ENCODE measurements at places on chromosomes 12 and 14.

DNA sequence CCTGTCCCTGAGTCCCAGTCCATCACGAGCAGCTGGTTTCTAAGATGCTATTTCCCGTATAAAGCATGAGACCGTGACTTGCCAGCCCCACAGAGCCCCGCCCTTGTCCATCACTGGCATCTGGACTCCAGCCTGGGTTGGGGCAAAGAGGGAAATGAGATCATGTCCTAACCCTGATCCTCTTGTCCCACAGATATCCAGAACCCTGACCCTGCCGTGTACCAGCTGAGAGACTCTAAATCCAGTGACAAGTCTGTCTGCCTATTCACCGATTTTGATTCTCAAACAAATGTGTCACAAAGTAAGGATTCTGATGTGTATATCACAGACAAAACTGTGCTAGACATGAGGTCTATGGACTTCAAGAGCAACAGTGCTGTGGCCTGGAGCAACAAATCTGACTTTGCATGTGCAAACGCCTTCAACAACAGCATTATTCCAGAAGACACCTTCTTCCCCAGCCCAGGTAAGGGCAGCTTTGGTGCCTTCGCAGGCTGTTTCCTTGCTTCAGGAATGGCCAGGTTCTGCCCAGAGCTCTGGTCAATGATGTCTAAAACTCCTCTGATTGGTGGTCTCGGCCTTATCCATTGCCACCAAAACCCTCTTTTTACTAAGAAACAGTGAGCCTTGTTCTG is 41.6 kb downstream of the DAD1 start:
- DNase-seq, result no peak

- DNase-seq, result no peak
Observed at GRCh38 chr14:91186515-91187066, 57.9 kb downstream of the GPR68 start.

GRCh38 chr12:13435235-13435933 is 238.9 kb downstream of the EMP1 start:
- no peak for DNase-seq

DNA sequence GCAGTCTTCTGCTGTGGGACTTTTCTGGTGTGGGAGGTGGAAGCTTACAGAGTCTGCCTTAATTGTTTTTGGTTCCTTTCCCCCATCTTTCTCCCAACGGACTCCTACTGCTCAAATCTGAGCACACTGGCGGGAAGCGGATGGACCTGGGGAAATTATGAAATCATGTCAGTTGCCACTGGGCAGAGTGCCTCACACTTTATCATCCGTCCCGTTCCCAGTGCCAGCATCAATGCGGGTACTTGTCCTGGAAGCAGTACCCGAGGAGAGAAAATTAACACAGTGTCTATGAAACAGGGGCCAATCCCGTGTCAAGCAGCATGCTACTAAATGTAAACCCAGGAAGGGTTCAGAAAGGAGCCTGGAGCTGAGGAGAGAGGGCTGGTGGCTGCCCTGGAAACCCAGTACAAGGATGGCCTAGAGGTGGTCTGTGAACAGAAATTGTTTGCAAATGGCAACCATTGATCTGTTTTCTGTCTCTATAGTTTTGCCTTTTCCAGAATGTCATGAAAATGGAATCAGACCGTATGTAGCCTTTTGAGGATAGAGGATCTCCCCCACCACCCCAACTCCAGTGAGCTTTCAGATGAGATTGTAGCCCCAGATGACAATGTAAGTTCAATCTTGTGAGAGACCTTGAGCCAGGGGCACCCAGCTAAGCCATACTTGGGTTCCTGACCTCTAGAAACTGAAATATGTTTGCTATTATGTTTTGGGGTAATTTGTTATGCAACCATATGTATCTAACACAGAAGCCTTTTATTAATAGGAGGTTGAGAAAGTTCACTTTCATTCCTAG is 908 bp upstream of the CDKL1 start:
- no peak for DNase-seq

GRCh38 chr14:66434464-66434863 is 51.7 kb upstream of the CCDC196 start:
- DNase-seq, result no peak

DNA sequence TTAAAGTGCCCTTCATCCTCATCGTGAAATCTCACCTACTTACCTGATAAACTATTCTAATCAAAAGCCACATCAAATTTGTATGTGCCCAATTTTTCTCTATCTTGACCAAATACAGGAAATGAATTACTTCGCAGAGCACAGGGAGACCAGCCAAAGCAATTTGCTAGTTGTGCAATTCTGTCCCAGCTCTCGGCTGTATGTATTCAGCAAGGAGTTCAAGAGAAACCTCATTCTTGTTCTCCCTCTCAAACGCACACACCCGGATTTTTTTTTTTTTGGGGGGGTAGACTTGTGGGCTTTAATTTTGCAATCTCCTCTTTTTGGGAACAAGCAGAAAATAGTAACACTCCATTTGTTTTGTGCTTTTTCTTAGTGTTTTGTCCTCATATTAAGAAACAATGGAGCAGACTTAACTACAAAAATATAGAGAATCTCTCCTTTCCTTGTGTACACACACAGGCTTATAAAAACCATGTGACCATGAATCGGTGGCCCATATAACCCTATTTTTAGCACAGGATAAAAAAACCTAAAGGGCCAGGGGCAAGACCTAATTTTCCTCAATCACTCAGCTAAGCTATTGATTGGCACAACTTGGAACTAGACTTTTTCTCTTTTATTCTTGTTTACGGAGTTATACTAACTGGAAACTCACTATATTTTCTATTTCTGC is 64.2 kb downstream of the MBIP start:
- DNase-seq, result no peak

- no peak for DNase-seq
Observed at GRCh38 chr14:60346706-60347105, 97.7 kb downstream of the PPM1A start.

DNA sequence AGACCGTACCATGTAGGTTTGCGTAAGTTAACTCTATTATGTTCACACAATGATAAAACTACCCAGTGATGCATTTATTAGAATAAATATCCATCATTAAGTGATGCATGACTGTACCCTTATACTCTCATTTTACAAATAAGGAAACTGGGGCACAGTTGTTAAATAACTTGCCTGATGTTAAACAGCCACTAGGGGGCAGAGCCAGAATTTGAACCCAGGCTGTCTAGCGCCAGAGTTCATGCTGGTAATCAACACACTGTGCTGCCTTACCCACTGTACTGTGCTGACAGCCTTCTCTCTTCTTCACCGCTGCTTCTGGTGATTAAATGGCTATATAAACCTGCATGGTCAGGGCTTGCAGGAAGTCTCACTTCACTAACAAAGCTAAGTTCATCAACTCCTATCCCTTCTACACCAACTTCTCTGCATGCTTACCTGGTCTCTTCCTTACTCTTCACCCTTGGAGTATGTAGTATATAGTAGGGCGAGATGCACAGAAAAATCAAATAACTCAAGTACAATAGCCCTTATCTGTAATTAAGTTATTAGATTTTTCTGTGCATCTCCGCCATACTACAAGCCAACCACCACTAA is 43.6 kb upstream of the APPL2 start:
- peak; percentile 10 for DNase-seq

DNA sequence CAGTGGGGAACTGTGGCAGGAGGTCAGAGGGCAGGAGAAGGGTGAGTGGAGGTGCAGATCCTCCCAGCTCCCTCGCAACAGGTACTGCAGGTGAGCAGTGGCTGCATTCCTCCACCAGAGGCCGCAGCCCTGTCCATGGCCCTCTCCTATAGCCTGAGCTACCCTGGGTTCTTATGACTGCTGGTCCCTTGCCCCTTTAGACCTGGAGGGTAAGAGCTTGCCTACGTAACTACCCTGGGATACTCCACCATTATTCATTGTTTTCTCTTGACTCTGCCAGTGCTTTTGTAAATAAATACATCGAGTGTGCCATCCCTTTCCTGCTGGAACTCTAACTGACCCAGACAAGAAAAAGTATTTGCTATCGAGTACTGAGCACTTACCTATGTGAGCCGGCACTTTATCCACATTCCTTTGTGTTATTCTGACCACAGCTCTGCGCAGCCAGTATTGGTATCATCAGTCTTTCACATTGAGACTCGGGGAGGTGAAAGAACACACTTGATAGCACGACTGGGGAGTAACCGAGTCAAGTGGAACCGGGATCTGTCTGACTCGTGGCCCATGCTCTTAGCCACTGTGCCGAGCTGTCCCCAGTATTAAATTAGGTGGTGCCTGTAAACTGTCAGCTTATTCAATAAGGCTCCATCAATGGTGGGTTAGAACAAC is 38.5 kb downstream of the LTBP2 start:
- no peak for DNase-seq

- no peak for DNase-seq
Observed at GRCh38 chr14:32779840-32780239, 158.8 kb upstream of the NPAS3 start.

- DNase-seq, result peak; percentile 9
Observed at GRCh38 chr14:76352639-76353281, 23.2 kb upstream of the ESRRB start.

DNA sequence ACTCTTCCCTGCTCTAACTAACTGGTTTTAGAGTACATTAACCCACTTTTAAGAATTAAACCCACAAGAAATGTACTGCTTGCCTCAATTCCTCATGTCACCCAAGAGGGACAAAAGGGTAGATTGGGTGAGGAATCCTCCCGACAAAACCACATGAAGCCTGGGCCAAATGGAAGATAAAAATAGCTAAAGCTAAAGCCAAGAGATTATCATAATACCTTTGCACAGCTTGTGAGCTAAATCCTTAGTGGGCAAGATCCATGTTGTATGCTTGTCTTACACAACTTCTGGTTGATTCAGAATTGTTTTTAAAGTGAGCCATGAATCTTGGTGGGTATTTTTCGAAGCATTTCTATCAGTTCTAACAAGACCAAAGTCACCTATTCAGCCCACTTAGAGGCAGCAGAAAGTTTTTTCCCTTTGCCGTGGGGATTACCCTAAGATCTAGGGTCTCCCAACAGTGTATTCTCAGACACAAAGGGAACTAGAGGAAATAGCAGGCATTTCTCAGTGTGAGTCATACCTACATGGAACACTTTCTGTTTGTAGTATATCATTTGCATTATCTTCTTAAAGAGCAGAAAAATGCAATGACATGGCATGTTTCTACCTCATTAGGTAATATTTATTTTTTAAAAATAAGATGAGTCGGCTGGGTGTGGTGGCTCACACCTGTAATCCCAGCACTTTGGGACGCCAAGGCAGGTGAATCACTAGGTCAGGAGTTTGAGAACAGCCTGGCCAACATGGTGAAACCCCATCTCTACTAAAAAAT is 616.6 kb downstream of the KCNH5 start:
- no peak for DNase-seq

- no peak for DNase-seq
Observed at GRCh38 chr12:704516-705242, 41.4 kb upstream of the NINJ2 start.

- DNase-seq, result no peak
Observed at GRCh38 chr12:22759769-22760674, 135.1 kb downstream of the ETNK1 start.

GRCh38 chr12:56247923-56248322 is 10.3 kb downstream of the ANKRD52 start:
- no peak for DNase-seq

DNA sequence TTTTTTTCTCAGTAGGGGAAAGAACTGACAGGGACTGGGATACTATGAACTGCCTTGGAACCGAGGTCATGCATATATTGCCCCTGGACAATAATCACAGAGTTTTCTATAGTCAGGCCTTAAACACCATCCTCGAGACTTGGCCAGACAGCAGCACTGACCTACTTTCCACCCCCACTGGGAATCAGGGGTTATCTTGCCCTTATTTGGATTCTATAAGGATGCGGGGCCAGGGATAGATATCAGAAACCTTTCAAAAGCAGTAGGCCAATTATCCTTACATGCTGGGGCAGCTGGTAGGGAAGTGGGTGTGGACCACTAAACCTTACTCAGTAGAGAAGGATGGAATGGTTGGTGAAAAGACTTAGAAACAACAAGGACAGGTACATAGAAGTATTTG is 2.0 kb downstream of the ZNF219 start:
- no peak for DNase-seq

GRCh38 chr14:93788543-93789227 is 400 bp upstream of the PRIMA1 start:
- no peak for DNase-seq

DNA sequence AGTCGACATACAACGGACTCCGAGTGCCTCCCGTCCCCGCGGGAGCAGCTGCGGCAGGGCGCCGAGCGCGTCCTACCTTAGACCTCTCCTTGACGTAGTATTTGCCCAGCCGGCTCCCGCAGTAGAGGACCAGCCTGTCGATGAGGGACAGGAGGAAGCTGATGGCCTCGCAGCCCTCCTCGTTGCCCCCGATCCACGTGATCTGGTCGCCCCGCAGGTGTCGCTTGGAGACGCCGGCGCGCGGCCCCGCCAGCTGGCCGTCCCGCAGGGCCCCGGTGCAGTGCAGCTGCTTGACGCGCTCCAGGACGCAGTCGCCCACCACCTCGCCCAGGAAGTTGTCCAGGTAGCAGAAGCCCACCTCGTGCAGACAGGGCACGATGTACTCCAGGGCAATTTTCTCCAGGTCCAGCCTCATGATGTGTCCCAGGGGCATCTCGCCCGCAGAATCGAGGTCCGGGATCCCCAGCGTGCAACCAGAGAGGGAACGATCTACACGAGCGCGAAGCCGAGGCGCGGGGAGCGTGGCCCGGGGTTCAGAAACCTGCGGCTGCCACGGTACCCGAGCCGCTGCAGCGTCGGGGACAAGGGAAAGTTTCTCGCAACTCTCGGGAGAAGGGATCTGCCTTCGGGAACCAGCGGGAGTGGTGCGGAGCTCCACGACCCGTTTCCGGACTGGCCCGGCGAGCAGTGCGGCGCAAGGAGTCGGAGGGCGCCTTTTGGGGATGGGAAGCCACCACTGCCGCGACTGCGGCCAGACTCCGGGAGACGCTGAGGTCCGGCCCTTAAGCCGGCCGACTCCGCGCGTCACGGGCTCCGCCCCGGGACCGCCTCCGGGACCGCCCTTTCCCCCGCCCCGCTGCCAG is at the start of gene EGLN3:
EGLN3 (minus strand) TSS at position 755 of the 863 bp plus-strand sequence; CDS start at position 433, 322 bp downstream.
- peak; percentile 5 for DNase-seq

GRCh38 chr12:86081843-86082242 is 174.3 kb downstream of the MGAT4C start:
- no peak for DNase-seq

GRCh38 chr14:68652433-68652690 is 140.5 kb downstream of the ZFP36L1 start:
- DNase-seq, result no peak

DNA sequence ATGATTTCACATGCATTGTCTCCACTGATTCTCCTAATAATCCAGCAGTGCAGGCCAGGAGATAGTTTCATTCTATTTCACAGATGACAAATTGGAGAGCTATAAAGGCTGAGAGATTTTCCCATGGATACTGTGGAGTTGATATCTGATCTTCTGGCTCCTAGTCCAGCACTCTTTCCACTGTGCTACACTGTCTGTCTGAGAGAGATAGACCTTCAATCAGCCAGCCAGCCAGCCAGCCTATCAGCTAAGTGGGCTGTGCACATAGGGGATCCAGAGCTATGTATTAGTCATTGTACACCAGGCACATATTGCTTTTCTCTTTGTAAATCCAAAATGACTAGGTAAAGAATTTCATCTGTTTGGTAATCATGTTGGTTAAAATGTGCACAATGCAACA is 91.8 kb upstream of the ATP2B1 start:
- DNase-seq, result no peak

- DNase-seq, result no peak
Observed at GRCh38 chr14:67429510-67430205, 17.7 kb upstream of the PLEK2 start.
